ENCODE measurements at places on chromosomes 1 and 21.

GRCh38 chr1:77347646-77348045 is 65.8 kb downstream of the AK5 start:
- no peak for DNase-seq

- DNase-seq: no peak
Observed at GRCh38 chr1:198416296-198416695, 124.2 kb downstream of the ATP6V1G3 start.

DNA sequence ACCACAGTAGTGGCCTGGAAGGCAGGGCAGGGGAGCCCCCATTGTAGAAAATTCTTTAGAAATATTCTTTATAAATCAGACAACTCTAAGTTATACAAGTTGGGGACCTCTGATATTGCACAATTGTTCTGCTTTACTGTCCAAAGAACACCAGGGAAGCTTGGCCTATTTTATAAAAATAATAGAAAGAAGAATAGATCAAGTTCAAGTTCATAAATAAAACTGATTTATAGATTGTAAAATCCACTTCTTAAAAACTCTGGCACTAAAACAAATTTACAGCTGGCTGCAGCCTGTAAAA is 55.0 kb upstream of the GALNT2 start:
- no peak for DNase-seq

GRCh38 chr21:25557180-25557579 is 50.1 kb downstream of the MRPL39 start:
- DNase-seq: no peak

- no peak for DNase-seq
Observed at GRCh38 chr1:56084246-56084645, 495.1 kb downstream of the PLPP3 start.

- no peak for DNase-seq
Observed at GRCh38 chr1:52550447-52550846, 2.4 kb downstream of the TUT4 start.

- DNase-seq: no peak
Observed at GRCh38 chr21:37230632-37231248, 36.4 kb downstream of the VPS26C start.

All from NCI-H1694 (cell line).